ENCODE measurements at places on chromosomes 4 and X. TPM values are rescaled to one million over a fixed set of nuclear protein-coding genes. Genes with fewer than 3 reads are reported as not detected.

GRCh38 chrX:72268597-72269365, 8.3 kb downstream of the RPS4X start:
- H3K27ac ChIP-seq, result no peak overlapping the region
- H3K4me3 ChIP-seq, result no peak overlapping the region
- H3K36me3 ChIP-seq, result peaks cover 29% of the 10 kb centered on the region
- no peaks in the 10 kb centered on the region for H3K27me3 ChIP-seq
- H3K4me1 ChIP-seq, result peaks cover 14% of the 10 kb centered on the region
- no peak for DNase-seq

GRCh38 chrX:110192516-110192915, 125.4 kb downstream of the AMMECR1 start:
- no peak overlapping the region for H3K27ac ChIP-seq
- DNase-seq, result no peak
- no peaks in the 10 kb centered on the region for H3K27me3 ChIP-seq
- no peaks in the 10 kb centered on the region for H3K36me3 ChIP-seq

DNA sequence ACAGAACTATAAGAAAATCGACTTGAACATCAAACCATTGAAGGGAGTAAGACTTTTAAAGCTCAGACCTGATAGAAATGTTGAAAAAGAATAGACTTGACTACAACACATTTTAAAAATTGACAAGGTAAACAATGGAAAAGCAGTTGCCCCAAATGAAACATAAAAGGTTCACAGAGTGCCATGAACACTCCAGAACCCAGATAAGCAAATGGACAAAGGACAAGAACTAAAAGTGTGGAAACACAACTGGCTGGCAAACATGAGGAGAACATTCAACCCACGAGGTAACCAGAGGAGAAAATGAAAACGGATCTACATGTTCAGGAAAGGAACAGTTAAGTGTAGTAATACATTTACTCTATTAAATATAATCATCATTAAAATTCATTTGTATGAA, 26.5 kb downstream of the SCARB2 start:
- no peak overlapping the region for H3K27ac ChIP-seq
- peaks cover 3% of the 10 kb centered on the region for H3K4me1 ChIP-seq
- no peak for DNase-seq

DNA sequence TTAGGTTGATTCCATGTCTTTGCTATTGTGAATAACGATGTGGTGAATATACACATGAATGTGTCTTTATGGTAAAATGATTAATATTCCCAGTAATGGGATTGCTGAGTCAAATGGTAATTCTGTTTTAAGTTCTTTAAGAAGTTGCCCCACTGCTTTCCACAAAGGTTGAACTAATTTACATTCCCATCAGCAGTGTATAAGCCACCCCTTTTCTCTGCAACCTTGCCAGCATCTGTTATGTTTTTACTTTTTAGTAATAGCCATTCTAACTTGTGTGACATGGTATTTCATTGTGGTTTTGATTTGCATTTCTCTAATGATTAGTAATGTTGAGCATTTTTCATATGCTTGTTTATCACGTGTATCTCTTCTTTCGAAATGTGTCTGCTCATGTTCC, 503.3 kb downstream of the PCDH18 start:
- H3K36me3 ChIP-seq, result no peaks in the 10 kb centered on the region
- no peak overlapping the region for H3K27ac ChIP-seq
- H3K4me1 ChIP-seq, result no peaks in the 10 kb centered on the region

DNA sequence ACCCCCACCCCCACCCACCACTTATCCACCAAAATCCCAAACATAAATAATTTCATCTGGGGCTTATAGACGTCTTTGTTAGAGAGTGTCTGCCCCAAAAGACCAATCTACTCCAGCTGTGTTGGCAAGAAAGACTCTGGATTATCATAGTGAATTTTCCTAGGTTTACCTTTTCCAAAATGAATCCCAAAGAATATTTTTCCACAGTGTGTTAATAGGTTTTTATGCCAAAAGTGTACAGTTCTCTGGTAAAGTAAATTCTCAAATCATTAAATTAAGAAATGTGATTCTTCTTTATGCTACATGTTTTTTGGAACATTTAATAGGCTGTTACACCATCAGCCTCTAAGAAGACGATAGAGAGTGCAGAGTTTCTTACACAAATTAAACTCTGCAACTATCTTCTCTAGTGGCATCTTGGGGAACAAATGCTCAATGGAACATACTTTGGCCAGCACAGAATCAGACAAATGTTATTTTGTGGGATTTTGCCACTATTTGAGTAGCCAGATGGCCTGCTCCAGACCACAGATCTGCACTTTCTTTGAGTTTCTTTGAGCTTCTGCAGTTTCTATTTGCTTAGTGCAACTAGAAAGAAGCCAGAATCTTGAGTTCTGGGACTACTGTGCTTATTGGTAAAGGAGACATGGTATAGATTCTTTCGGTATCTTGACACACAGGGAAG, 206.0 kb downstream of the KIT start:
- no peak overlapping the region for H3K27ac ChIP-seq
- no peaks in the 10 kb centered on the region for H3K4me1 ChIP-seq
- H3K4me3 ChIP-seq, result no peak overlapping the region
- DNase-seq, result no peak
- no peaks in the 10 kb centered on the region for H3K27me3 ChIP-seq
- H3K36me3 ChIP-seq, result no peaks in the 10 kb centered on the region

DNA sequence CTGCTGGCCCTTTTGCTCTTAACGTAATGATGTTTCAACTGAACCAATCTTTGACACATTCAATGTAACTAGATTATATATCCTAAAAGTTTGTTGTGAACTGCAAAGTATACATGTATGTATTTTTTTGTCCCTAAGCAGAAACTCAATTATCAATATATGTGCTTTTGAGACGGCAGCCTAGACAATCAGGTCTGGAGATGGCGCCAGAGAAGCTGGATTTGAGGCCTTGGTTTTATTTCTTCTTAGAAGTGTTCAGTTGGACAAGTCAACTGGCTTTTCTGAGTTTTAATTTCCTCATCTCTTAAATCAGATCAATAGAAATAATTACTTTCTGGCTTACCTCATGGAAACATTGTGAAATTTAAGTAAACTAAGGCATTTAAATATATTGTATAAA, 62.5 kb downstream of the DCAF8L1 start:
- no peaks in the 10 kb centered on the region for H3K4me1 ChIP-seq
- H3K36me3 ChIP-seq, result no peaks in the 10 kb centered on the region
- H3K27me3 ChIP-seq, result no peaks in the 10 kb centered on the region
- DNase-seq, result no peak
- no peak overlapping the region for H3K27ac ChIP-seq

DNA sequence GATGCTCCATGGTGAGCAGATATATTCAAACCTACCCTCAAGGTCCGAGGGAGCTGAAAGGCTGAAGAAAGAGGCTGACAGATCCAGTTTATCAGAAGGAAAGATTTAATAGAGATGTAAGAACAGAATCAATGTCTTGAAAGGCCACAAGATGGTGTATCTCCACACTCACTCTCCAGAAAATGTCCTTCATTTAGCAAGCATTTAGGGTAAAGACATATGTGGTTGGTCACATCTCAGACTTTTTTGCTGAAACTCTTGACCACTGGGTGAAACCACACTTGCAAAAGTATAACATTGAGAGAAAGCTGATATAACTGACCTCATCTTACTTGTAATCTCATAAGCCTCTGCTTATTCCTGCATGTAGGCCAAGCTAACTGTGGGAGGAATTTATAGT, 745.8 kb upstream of the GALNTL6 start:
- H3K4me3 ChIP-seq, result no peak overlapping the region
- no peaks in the 10 kb centered on the region for H3K4me1 ChIP-seq
- no peaks in the 10 kb centered on the region for H3K27me3 ChIP-seq
- no peak for DNase-seq
- no peaks in the 10 kb centered on the region for H3K36me3 ChIP-seq
- H3K27ac ChIP-seq, result no peak overlapping the region

GRCh38 chrX:117840645-117841044, 276.0 kb downstream of the KLHL13 start:
- H3K4me1 ChIP-seq, result no peaks in the 10 kb centered on the region
- DNase-seq, result no peak
- H3K27ac ChIP-seq, result no peak overlapping the region
- H3K27me3 ChIP-seq, result no peaks in the 10 kb centered on the region
- no peak overlapping the region for H3K4me3 ChIP-seq

GRCh38 chr4:187268940-187269339, 545.3 kb upstream of the FAT1 start:
- no peak for DNase-seq
- H3K27ac ChIP-seq, result no peak overlapping the region
- H3K27me3 ChIP-seq, result no peaks in the 10 kb centered on the region
- no peaks in the 10 kb centered on the region for H3K36me3 ChIP-seq
- H3K4me1 ChIP-seq, result no peaks in the 10 kb centered on the region
- H3K4me3 ChIP-seq, result no peak overlapping the region

- H3K4me1 ChIP-seq, result peaks cover 4% of the 10 kb centered on the region
- no peaks in the 10 kb centered on the region for H3K27me3 ChIP-seq
- no peak overlapping the region for H3K4me3 ChIP-seq
- peaks cover 62% of the 10 kb centered on the region for H3K36me3 ChIP-seq
- no peak for DNase-seq
- H3K27ac ChIP-seq, result no peak overlapping the region
These were observed 46.1 kb upstream of the NAP1L5 start for GRCh38 chr4:88743696-88744095.

DNA sequence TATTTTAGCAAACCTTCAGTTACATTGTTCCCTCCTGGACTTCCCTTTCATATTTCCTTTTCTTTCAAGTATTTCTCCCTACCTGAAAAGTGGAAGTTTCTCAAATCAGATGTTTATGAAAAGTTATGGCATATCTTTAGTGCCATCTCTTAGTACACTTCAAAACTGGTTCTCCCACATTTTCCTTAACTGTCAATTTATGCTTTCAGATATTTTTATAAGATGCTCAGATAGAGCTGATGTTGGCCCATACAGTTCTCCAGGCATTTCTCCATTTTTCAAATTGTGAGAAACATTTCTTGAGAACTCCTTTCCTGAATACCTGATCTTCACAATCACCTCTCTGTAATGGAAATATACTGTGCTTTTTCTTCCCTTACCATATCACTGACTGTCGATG, 32.5 kb upstream of the AP1AR start:
- H3K27me3 ChIP-seq, result no peaks in the 10 kb centered on the region
- no peak overlapping the region for H3K4me3 ChIP-seq

- H3K36me3 ChIP-seq, result no peaks in the 10 kb centered on the region
- H3K27me3 ChIP-seq, result peaks cover 66% of the 10 kb centered on the region
- no peak overlapping the region for H3K4me3 ChIP-seq
- DNase-seq, result no peak
- H3K27ac ChIP-seq, result no peak overlapping the region
These were observed 9.7 kb upstream of the NAT8L start for GRCh38 chr4:2049381-2049780.

GRCh38 chr4:141006242-141006802, 126.9 kb downstream of the RNF150 start:
- no peak for DNase-seq
- no peaks in the 10 kb centered on the region for H3K27me3 ChIP-seq
- no peak overlapping the region for H3K27ac ChIP-seq
- H3K36me3 ChIP-seq, result no peaks in the 10 kb centered on the region
- no peak overlapping the region for H3K4me3 ChIP-seq

GRCh38 chrX:39819921-39820849, 277.6 kb downstream of the BCOR start:
- peaks cover 6% of the 10 kb centered on the region for H3K4me1 ChIP-seq
- H3K27ac ChIP-seq, result no peak overlapping the region
- H3K4me3 ChIP-seq, result peak overlapping the region; percentile 47

- no peaks in the 10 kb centered on the region for H3K36me3 ChIP-seq
- no peak overlapping the region for H3K27ac ChIP-seq
- no peak for DNase-seq
- no peak overlapping the region for H3K4me3 ChIP-seq
- H3K27me3 ChIP-seq, result no peaks in the 10 kb centered on the region
These were observed 103.0 kb upstream of the KLF3 start for GRCh38 chr4:38560768-38561558.

DNA sequence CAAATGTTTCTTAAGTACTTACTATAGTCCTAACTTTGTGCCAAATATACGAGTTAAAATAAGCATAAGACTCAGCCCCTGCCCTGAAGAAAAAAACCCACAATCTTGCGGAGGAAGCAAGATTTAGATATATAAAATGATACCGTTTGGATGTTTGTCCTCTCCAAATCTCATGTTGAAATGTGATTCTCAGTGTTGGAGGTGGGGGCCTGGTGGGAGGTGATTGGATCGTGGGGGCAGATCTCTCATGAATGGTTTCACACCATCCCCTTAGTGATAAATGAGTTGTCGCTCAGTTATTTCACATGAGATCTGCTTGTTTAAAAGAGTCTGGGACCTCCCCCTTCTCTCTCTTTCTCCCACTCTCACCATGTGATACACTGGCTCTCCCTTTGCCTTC, 28.7 kb downstream of the EFHC2 start:
- no peak for DNase-seq
- H3K4me1 ChIP-seq, result no peaks in the 10 kb centered on the region
- no peak overlapping the region for H3K4me3 ChIP-seq
- no peak overlapping the region for H3K27ac ChIP-seq
- H3K36me3 ChIP-seq, result no peaks in the 10 kb centered on the region

DNA sequence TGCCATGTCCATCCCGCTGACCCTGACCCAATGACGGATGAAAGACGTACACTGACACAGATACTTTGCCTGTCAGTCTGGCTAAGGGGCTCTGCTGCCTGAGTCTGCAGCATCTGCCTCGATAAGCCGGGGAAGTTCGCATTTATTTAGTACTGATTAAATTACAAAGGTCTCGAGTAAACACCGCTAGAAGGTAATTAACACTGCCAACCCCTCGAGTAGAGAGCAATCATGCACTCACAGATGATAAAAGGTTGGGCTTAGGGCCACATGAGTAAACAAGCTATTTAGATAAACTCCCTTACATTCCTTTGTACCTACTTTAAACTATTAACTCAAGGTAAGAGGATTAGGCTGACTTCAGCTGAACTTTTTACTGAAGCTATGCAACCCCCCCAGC, 16.0 kb upstream of the RBMXL3 start:
- H3K4me3 ChIP-seq, result no peak overlapping the region
- no peaks in the 10 kb centered on the region for H3K27me3 ChIP-seq
- no peak for DNase-seq
- H3K4me1 ChIP-seq, result no peaks in the 10 kb centered on the region

DNA sequence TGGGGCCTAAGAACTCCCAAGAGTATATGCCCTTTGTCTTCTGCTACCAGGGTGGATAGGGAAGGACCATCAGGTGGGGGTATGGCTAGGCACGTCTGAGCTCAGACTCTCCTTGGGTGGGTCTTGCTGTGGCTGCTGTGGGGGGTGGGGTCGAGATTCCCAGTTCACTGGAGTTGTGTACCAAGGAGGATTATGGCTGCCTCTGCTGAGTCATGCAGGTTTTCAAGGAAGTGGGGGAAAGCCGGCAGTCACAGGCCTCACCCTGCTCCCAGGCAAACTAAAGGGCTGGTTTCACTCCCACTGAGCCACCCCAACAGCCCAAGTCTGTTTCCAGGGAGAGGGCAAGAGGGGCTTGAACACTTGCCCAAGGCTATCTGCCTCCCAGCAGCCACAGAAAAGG, 249.7 kb downstream of the NR3C2 start:
- no peak for DNase-seq
- no peak overlapping the region for H3K27ac ChIP-seq
- no peak overlapping the region for H3K4me3 ChIP-seq
- H3K4me1 ChIP-seq, result no peaks in the 10 kb centered on the region
- peaks cover 5% of the 10 kb centered on the region for H3K36me3 ChIP-seq

Gene GLUD2
- total RNA-seq, result 2.2 TPM

Gene IL2
- total RNA-seq, result not detected

Gene EPGN
- 28.2 TPM for total RNA-seq

Gene ALPK1
- total RNA-seq, result 30.9 TPM

Data from suprapubic skin (tissue), 4 donors.